NAMALWA (cell line): ENCODE measurements at places on chromosomes 12 and 14.

GRCh38 chr12:108526482-108527165 is 11.5 kb downstream of the FICD start:
- no peak for DNase-seq

GRCh38 chr12:121911824-121912585 is 6.4 kb upstream of the CFAP251 start:
- no peak for DNase-seq

DNA sequence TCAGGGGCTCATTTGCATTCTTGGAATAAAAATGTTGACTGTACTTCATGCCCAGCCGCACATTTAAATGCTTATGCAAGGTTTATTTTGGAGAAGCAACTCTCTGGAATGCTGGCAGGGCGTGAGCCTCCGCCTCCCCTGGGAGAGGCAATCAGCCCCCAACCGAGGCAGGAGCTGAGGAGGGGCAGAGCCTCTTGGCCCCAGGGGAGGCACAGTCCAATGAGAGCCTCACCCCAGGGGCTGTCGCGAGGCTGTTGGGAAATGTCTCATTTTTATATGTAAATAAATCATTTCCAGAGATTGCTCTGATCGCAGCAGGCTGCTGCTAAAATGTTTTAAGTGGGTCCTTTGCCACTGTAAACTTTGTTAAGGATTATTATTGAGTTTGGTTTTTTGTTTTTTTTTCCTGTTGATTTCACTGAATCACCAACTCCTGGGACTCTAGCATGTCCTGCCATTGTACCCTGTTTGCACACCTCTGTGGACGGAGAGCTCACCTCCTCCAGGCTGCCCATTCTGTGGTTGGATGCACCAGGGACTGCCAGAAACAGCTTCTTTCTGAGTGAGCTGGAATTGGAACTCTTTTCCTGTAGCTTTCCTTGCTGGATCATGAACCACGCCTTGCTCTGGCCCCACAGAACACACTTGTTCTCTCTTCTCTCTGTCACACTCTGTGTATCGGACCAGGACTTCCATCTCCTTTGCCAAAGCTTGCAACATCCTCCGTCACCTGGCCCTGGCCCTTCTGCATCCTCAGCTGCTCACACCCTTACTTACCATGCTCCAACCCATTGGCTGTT is 46.9 kb upstream of the FAM181A start:
- no peak for DNase-seq

- DNase-seq: no peak
These were observed 497.8 kb downstream of the NAV3 start for GRCh38 chr12:78328524-78328923.

- no peak for DNase-seq
These were observed 139.5 kb downstream of the SMOC1 start for GRCh38 chr14:70018713-70019211.

- DNase-seq: peak; percentile 16
These were observed 151.4 kb downstream of the TSPAN9 start for GRCh38 chr12:3228552-3228951.

DNA sequence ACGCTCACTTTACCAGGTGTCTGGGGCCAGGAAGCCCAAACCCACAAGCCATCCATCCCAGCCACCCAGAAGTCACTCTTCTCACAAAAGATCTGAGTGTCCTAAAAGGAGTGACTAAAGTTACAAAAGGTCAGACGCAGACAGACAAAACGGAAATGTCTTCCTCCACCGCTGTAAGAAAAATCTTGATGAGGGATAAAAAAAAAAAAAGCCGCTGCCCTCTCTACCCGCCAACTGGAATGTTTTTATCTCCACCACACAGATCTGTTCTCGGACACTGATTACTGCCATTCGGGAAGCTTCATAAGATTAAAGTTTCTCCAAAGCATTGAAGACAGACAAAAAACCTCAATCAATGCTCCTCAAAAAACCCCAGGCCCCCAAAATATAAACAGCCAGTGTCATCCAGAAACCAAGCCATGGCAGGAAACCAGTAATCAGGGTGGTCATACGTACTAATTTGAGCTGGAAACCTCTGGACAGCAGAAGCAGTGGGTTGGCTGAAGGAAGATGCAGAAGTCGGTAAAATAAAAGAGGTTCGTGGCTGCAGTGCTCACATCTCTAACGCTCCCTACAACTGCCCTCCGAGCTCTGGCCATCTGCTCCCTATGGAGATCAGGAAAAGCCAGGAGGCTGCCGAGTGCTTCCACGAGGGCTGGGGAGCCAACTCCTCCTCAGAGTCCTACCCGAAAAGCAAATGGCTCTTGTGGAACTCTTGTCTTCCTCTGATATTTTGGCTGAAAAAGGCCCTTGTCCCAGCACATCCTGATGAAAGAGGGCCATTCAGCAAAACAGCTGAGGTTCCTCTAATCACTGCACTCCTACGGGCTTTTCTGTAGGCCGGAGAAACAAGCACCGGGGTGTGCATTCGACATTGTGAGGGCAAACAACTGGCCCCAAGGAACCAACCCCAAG is 30.3 kb downstream of the SSH1 start:
- no peak for DNase-seq
